ENCODE measurements at places on chromosomes 7 and 10. TPM values are rescaled to one million over a fixed set of nuclear protein-coding genes. Genes with fewer than 3 reads are reported as not detected.

SH2B2 gene
- 11.0 TPM for total RNA-seq

- no peaks in the 10 kb centered on the region for H3K4me1 ChIP-seq
- no peak for DNase-seq
- H3K27me3 ChIP-seq = no peaks in the 10 kb centered on the region
- H3K36me3 ChIP-seq = no peaks in the 10 kb centered on the region
- H3K4me3 ChIP-seq = no peak overlapping the region
Measured at GRCh38 chr10:98367604-98368451, 47.2 kb downstream of the PYROXD2 start.

CCDC146 gene
- 15.4 TPM for total RNA-seq

DNA sequence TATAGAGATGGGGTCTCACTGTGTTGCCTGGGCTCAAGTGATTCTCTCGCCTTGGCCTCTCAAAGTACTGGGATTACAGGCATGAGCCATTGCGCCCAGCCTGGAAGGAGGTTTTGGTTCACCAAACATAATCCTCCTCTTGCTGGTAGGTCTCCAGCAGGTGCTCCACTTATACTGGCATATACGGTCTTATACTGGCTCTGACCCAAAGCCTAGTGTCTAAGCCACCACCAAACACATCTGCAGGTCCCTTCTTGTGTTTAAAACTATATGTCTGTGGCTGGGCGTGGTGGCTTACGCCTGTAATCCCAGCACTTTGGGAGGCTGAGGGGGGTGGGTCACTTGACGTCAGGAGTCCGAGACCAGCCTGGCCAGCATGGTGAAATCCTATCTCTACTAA is 5.4 kb downstream of the MBLAC1 start:
- no peak overlapping the region for H3K27ac ChIP-seq
- no peaks in the 10 kb centered on the region for H3K36me3 ChIP-seq
- H3K4me3 ChIP-seq = no peak overlapping the region
- H3K4me1 ChIP-seq = no peaks in the 10 kb centered on the region
- H3K27me3 ChIP-seq = no peaks in the 10 kb centered on the region
- no peak for DNase-seq

DNA sequence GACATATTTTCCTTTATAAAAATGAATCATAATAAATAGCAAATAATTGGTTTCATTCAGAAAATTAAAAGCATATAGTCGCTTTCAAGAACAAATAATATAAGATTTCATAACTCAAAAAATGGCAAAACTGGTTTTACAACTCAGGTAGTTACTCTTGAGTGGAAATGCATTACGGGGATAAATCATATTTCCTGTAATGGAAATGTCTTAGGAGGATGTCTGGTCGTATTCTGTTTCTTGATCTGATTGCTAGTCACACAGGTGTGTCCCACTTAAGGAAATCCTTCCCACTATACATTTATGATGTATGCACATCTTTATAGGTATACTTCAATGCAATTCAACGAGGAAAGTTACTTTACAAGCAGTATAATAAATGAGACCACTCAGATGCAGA is 20.7 kb downstream of the NRAP start:
- H3K27ac ChIP-seq = no peak overlapping the region
- DNase-seq = no peak

GRCh38 chr7:159149488-159149887 is 4.8 kb upstream of the VIPR2 start:
- no peak overlapping the region for H3K27ac ChIP-seq
- no peaks in the 10 kb centered on the region for H3K27me3 ChIP-seq
- H3K4me3 ChIP-seq = no peak overlapping the region
- no peak for DNase-seq
- peaks cover 4% of the 10 kb centered on the region for H3K4me1 ChIP-seq

DNA sequence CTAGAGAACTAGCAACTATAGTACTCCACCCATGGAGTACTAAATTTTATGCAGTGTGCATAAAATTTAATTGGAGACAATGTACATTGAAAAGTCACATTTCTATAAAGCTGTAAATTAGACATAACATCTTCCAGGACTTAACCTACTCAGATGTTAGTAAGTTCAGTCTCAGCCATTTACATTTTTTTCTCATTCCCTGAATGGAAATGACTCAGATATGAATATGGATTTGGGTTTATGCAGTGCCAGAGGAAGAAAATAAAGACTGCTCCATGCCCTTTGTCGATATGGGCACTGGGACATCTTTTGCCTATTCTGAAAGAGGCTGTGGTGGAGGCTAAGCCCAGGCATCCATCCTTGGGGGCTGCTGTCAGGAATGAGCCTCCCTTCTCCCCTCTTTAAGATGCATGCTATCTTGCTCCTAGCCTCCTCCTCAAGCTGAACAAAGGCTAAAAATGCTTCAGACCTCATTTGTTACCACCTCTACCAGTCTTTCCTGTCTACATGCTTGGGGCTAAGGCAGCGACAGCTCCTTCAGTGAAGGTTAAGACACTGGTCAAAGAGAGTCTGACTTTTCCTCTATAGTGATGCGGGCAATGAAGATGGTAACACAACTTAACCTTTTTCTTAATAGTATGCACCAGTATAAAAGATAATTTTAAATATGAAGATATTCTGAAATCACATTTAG is 486.8 kb upstream of the ANKRD30A start:
- no peaks in the 10 kb centered on the region for H3K27me3 ChIP-seq
- H3K4me3 ChIP-seq = no peak overlapping the region
- H3K36me3 ChIP-seq = no peaks in the 10 kb centered on the region

DNA sequence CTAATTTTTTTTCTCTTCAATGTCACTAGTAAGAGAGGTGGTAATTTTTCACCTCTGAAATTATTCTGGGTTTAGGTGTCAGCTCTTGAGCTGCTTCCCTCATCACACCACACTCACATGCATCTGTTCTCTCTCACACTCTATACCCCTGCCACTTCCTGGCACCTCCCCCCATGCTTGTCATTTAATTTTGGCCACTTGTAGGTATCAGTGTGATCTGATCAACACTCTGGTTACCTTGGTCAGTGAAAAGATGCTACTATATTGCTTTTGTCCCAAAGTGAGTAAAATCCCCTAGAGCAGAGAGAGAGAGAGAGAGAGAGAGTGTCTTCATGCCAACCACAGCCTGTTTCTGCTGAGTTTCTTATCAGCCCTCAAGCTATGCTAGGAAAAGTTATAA is 42.5 kb downstream of the STK17A start:
- no peaks in the 10 kb centered on the region for H3K27me3 ChIP-seq
- H3K4me1 ChIP-seq = no peaks in the 10 kb centered on the region
- no peaks in the 10 kb centered on the region for H3K36me3 ChIP-seq
- no peak for DNase-seq
- no peak overlapping the region for H3K4me3 ChIP-seq

- H3K4me3 ChIP-seq = no peak overlapping the region
- no peak overlapping the region for H3K27ac ChIP-seq
- H3K36me3 ChIP-seq = no peaks in the 10 kb centered on the region
- DNase-seq = no peak
- H3K4me1 ChIP-seq = no peaks in the 10 kb centered on the region
Measured at GRCh38 chr7:112868609-112869008, 78.4 kb upstream of the TMEM168 start.

TBL2 gene
- total RNA-seq = 33.6 TPM

DNA sequence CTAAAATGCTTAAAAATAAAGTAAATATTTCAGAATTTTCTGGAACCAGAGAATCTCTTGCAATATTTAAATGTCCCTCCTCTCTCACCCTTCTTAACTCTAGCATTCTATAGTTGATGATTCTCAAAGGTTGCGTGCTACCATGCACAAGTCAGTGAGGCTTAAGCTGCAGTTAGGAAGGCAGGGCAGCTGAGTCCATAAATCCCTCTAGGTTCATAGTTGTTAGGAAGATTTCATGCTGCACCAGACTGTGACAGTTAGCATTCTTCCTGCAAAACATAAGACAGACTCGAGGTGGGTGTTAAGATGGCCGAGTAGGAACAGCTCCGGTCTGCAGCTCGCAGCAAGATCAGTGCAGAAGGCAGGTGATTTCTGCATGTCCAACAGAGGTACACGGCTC is 70.6 kb downstream of the MET start:
- H3K27me3 ChIP-seq = no peaks in the 10 kb centered on the region
- no peaks in the 10 kb centered on the region for H3K36me3 ChIP-seq
- H3K4me3 ChIP-seq = no peak overlapping the region
- H3K27ac ChIP-seq = no peak overlapping the region
- DNase-seq = peak; percentile 54
- no peaks in the 10 kb centered on the region for H3K4me1 ChIP-seq

GRCh38 chr7:24964191-24964590 is 15.8 kb downstream of the OSBPL3 start:
- no peak overlapping the region for H3K27ac ChIP-seq
- no peak overlapping the region for H3K4me3 ChIP-seq
- H3K36me3 ChIP-seq = no peaks in the 10 kb centered on the region
- H3K27me3 ChIP-seq = no peaks in the 10 kb centered on the region
- peaks cover 4% of the 10 kb centered on the region for H3K4me1 ChIP-seq

- peaks cover 9% of the 10 kb centered on the region for H3K36me3 ChIP-seq
- H3K27ac ChIP-seq = no peak overlapping the region
- no peak overlapping the region for H3K4me3 ChIP-seq
- H3K4me1 ChIP-seq = peaks cover 25% of the 10 kb centered on the region
Measured at GRCh38 chr10:80476685-80477084, 22.6 kb downstream of the TSPAN14 start.

DNA sequence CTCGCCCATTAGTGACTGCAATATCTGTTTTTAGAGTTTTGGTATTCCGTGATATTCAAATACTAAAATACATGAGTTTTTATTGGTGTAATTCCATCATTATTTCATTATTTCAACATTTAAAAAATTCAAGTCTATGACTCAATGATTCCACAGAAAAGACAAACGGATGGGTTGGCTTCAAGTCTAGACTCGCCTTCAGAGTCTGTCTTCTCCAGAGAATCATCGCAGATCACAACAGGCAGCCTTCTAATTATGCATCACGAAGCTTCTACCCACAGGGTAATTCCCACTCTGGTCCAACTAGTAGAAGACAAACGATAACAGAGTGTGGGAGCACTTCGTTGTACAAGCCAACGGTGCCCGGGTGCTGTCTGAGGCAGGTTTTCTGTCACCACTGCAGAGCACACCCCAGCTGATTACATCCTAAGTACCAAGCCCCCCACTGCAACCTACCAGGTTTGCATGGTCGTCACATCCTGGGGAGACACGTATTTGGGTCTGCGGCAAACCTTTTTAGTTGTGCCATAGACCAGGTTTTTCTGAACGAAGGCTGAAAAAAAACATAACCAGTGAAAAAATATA is 28.9 kb downstream of the PARP12 start:
- DNase-seq = no peak
- H3K4me1 ChIP-seq = no peaks in the 10 kb centered on the region
- no peak overlapping the region for H3K27ac ChIP-seq
- peaks cover 14% of the 10 kb centered on the region for H3K36me3 ChIP-seq

STEAP2 gene
- 15.8 TPM for total RNA-seq

GRCh38 chr7:116062666-116063065 is 32.1 kb upstream of the TFEC start:
- H3K27ac ChIP-seq = no peak overlapping the region
- no peak for DNase-seq
- H3K27me3 ChIP-seq = no peaks in the 10 kb centered on the region
- no peak overlapping the region for H3K4me3 ChIP-seq
- H3K36me3 ChIP-seq = no peaks in the 10 kb centered on the region
- H3K4me1 ChIP-seq = no peaks in the 10 kb centered on the region

GRCh38 chr7:28389504-28390395 is 22.6 kb upstream of the CREB5 start:
- no peaks in the 10 kb centered on the region for H3K4me1 ChIP-seq
- H3K36me3 ChIP-seq = no peaks in the 10 kb centered on the region
- H3K4me3 ChIP-seq = peak overlapping the region; percentile 36
- no peak overlapping the region for H3K27ac ChIP-seq
- DNase-seq = no peak

CPA4 gene
- total RNA-seq = 1.1 TPM

DNA sequence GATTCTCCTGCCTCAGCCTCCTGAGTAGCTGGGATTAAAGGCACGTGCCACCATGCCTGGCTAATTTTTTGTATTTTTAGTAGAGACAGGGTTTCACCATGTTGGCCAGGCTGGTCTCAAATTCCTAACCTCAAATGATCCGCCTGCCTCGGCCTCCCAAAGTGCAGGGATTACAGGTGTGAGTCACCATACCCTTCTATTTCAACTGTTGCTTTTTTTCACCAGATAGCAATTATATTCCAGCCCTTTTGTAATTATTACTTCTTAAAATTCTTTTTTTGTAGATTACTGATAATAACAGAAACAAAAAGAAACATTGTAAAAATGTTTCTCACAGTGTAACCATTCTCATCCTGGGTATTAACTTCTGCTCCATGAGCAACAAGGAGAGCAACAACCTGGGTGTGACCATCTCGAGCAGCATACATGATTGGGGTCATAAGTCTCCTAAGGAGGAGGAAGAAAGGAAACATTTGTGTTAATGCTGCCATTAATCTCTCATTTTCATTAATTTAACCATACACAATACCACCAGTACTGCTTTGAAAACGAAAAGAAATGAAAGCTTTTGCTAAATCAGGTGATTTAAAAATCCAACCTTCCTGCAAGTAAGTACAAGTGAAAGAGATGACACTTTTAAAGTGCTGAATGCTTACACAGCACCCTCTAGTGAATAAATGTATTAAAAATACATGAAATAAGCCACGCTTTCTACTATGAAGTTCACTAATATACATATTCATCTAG is 41.8 kb downstream of the ASZ1 start:
- H3K4me1 ChIP-seq = no peaks in the 10 kb centered on the region
- no peaks in the 10 kb centered on the region for H3K27me3 ChIP-seq
- H3K36me3 ChIP-seq = no peaks in the 10 kb centered on the region
- H3K4me3 ChIP-seq = no peak overlapping the region

CRYGN gene
- total RNA-seq = 0.22 TPM

DNA sequence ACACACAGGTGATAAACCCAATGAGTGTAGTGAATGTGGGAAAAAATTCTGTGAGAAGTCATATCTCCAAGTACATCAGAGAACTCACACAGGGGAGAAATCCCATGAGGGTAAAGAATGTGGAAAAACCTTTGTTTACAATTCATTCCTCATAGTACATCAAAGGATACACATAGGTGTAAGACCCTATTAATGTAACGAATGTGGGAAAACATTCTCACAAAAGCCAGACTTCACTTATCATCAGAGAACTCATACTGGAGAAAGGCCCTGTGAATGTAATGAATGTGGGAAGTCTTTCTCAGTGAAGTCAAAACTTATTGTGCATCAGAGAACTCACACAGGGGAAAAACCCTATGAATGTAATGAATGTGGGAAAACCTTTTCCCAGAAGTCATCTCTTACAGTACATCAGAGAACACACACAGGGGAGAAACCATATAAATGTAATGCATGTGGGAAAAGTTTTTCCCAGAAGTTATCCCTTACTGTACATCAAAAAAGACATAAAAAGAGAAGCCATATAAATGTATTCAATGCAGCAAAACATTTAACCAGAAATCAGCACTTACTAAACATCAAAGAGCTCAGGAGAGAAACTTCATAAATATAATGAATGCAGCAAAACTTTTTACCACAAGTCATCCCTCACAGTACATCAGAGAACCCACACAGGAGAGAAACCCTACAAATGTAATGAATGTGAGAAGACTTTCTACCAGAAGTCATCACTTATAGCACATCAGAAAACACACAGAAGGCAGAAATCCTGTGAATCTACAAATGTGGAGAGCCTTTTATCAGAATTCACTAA is 49.8 kb downstream of the ZNF239 start:
- H3K27me3 ChIP-seq = no peaks in the 10 kb centered on the region
- H3K27ac ChIP-seq = no peak overlapping the region

GIGYF1 gene
- 51.3 TPM for total RNA-seq

Measured in kidney (tissue), 22 donors.